CD8-positive, alpha-beta T cell (primary cell): ENCODE measurements at places on chromosomes 3 and 15. TPM values are rescaled to one million over a fixed set of nuclear protein-coding genes. Genes with fewer than 3 reads are reported as not detected.

- no peak for DNase-seq
These were observed 106.3 kb upstream of the DLG1 start for GRCh38 chr3:197404754-197405153.

DNA sequence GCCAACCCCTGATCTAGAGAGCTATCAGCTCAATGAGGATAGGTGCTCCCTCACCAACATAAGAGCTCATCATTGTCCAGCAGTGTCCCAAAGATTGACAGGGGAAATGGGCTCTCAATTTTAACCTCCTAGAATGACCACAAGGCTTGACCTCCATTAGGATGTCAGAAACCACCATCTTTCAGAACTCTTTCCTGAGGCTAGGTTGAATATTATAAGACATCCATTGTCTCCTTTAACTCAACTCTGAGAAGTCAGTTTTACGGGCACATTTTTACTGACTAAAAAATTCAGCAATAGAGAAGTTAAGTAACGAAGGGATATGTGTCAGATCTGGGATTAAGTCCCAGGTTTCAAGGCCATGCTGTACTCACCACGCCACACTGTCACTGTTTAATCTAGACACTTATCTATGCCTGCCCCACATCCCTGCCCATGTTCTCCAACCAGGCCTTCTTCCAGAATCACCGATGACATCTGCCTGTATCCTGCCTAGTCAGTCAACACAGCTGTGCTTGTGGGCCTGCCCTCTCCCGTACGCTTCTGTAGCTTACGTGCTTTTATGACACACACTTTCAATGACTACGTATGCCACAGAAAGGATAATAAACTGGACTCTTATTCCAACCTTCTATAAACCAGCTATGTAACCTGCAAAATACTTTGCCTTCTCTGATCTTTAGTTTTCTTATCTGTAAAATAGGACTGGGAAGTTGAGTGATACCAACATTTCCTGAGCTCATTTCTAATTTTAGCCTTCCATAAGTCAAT lies 17.1 kb upstream of the MUC13 start:
- DNase-seq: no peak

- no peak for DNase-seq
These were observed 4.5 kb upstream of the CPEB1 start for GRCh38 chr15:82651708-82652107.

- no peak for DNase-seq
These were observed 55.9 kb upstream of the KLF13 start for GRCh38 chr15:31270767-31271166.

Gene TRIM69
- total RNA-seq: 9.7 TPM

- no peak for DNase-seq
These were observed 61.0 kb downstream of the OTOL1 start for GRCh38 chr3:161557445-161558150.

Gene SPG21
- total RNA-seq: 28.2 TPM

GRCh38 chr3:14486460-14486859 lies 53.7 kb downstream of the GRIP2 start:
- DNase-seq: no peak

Gene PYGO1
- total RNA-seq: not detected

Gene CPLX3
- 0.36 TPM for total RNA-seq

DNA sequence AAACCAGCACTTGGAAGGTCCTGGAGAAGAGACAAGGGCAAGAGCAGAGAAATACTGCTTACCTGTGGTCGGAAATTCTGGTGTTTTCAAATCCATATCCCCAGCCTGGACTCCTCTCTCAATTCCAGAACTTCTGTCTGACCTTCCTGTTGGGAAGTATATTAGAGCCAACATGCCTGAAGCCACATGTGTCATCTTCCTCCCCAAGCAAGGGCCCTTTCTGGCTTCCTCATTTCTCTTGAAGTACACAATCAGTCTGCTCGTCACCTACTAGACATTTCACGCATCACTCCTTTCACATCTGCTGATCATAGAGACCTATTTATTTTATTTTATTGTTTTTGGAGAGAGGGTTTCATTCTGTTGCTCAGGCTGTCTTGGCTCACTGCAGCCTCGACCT lies 8.4 kb downstream of the PARP14 start:
- no peak for DNase-seq

Gene HTR3E
- not detected for total RNA-seq

GRCh38 chr3:51792206-51792605 lies 13.2 kb upstream of the IQCF6 start:
- no peak for DNase-seq

DNA sequence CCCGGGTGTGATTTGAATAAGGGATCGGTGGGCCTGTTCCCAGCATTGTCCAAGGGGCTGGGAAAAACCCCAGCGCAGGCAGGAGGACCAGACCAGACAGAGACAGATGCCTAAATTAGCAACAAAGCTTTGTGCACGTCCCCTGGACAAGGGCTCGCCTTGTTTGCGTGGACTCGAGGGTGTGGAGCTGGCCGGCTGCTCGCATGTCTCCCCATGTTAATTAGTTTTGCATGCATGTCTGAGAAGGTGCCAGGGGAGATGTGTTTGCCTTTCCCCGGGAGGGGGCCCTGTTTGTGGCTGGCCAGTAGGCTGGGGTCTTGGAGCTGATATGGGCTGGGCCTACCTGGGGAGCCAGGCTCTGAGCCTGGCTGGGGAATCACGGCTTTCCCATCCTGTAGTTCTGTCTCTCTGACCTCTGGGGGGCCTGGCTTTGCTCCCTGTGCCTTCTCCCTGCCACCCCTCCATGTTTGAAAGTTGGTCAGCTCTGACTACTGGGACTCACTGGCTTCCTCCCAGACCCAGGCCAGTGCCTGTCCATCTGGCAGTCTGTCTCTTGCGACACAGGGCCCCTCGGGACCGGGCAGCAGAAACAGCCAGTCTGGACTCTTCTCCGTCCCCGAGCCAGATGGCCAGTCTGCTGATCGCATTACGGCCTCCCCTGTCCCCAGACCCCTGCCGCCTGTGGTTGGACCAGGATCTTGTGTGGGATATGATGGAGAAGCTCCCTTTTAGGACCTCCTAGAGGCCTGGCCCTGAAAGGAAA lies 55.4 kb upstream of the POLG start:
- no peak for DNase-seq

DNA sequence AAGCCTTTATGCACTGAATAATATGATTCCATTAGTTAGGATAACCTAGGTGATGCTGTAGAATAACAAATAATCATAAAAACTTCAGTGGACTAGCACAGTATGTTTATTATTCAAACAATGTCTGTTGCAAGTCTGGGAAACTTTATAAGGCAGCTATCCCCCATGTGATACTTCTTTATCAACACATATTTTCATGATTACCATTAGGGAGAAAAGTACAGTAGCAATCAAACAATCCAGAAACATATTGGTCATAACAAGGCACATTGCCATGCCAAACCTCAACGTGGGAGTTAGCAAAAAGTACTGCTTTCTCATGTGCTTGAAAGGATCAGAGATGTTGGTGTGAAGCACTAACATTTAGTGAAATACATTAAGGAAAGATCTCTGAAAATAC lies 35.5 kb downstream of the EOMES start:
- DNase-seq: no peak

DNA sequence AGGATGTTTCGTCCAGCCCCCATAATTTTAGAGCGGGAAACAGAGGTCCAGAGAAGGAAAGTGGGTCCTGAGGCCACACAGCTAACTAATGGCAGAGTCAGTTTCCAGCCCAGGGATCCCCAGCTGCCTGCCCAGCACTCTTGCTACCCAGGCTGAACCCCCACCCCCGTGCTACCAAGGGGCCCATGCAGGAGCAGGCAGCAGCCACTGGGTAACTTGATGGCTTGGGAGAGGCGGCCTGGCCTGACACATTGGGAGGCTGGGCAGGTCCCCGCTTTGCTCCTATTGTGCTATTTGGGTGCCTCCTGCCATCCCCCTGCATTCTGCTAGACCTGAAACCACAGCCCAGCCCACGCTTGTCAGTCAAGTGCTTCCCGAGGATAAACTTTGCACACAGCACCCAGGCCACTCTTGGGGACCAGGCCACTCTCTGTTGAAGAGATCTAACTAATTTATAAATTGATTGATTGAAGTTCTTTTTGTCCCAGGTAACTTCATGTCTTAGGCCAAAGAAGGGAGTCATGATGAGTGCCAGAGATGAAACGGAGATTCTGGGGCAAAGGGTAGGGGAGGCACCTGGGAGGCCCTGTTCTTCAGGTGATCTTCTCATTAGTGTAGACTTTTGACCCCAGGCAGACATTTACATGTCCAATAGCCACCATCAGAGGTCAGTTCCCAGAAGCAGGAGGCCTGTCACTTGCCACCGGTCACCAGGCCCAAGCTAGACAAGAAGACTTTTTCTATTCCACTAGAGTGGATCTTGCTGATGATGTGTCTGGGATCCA lies 7.0 kb downstream of the PAK6 start:
- DNase-seq: no peak

GRCh38 chr15:66154581-66154980 lies 99.0 kb downstream of the MEGF11 start:
- no peak for DNase-seq

DNA sequence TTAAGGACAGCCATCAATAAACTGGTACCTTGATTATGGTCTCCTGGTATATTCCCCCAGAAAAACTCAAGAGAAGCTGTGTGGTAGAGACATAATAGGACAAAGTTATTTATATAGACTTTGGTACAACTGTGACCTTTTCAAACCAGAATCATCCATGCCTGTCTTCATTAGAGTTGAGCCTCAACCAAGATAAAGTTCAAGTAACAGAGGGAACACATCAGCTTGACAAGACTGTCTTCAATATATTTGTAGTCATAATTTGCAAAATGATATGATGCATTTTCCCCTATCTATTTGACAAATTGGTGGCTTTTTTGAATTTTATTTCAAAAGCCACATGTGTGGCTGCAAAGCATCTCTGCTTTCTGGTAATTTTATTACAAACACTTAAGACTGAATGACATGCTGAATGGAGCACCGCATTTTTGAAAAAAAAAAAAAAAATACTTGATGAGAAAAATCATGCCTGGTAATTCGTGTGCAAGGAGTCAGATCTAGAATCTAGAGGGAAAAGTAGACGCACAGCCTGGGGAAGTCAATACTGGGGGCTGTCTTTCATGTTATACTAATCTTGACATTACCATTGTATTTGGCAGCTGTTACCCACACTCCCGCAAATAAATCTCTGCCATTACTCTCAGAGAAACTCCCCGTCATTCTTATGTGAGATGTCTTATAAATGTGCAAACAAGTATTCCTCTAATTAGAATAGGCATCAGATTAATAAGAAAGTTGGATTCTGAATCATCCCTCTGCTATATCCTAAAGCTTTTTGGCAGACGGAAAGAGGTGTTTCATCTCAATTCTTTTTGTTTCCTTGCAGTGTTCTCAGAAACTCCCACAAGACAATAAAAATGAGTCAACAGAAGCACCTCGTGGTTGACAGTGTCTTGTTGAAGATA lies 554.8 kb upstream of the CBLB start:
- no peak for DNase-seq

- DNase-seq: peak; percentile 50
These were observed 36.6 kb upstream of the EPHB3 start for GRCh38 chr3:184524981-184525336.

Gene RTP4
- 1.5 TPM for total RNA-seq

Gene GOLGA6B
- total RNA-seq: not detected

DNA sequence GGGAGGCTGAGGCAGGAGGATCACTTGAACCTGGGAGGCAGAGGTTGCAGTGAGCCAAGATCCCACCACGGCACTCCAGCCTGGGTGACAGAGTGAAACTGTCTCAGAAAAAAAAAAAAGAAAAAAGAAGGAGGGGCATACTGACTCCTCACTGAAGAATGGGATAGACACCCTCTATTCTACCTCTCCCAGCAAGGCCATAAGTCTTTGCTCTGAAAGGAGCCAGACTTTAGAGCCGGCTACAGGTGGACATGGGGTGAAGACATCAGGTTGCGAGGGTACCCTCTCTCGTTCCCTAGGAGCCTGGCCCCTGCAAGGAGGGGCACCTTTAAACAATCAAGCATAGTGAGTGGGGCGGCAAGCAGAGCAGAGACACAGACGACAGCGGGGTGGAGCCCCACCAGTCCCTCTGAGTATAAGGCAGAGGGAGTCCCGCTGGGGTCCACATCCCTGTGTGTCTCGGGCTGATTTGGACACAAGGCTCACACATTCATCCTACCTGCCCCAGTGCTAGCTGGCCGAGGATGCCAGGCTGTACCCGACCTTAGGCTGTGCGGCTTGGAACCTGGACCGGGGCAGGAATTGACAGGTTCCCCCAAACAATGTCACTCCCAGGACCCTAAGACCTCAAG lies 1.1 kb downstream of the GRAMD2A start:
- DNase-seq: no peak

Gene GRAMD1C
- 1.00 TPM for total RNA-seq

- no peak for DNase-seq
These were observed 67.5 kb downstream of the SLC49A4 start for GRCh38 chr3:122862381-122862780.

- no peak for DNase-seq
These were observed 11.3 kb downstream of the ADAM10 start for GRCh38 chr15:58738046-58738707.

Gene CCDC50
- total RNA-seq: 7.1 TPM

DNA sequence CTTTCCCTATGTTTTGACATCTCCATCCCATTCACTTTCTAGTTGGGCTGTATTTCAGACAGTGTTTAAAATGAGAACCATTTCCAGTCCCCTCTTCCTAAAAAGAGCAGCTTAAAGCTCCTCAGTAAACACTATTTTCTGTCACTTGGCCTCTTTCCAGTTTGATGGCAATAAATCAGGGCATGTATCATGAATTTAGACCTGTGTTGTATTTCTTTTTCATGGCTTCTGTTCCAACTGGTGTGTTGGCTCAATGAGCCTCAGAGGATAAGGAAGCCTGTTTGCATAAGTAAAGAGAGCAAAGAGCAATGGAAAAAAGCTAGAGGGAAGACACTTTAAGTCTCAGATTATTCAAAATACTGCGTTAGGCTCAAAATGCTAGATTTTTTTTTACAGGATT lies 7.2 kb downstream of the CCDC80 start:
- DNase-seq: no peak

- DNase-seq: peak; percentile 28
These were observed 91.3 kb downstream of the SHQ1 start for GRCh38 chr3:72756900-72757299.

Gene FSIP1
- 0.64 TPM for total RNA-seq

DNA sequence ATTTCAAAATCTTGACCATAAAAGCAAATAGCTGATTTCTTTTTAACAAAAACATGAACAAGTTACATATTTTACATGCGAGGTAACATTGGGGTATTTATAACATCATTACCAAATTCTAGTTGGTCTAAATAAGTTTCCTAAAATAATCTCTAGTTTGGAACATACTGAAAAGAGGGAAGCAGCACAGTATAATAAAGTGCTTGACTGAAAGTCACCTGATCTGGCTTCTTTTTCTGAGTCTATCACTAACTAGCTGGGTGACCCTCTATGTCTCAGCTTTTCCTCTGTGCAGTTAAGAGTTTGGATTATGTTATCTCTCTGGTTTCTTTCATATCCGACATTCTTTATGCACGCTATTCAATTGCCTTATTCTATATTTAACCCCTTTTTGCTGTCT lies 19.8 kb upstream of the CNTN4 start:
- no peak for DNase-seq

Gene KIF7
- 0.54 TPM for total RNA-seq

Gene MLF1
- 4.1 TPM for total RNA-seq

- DNase-seq: no peak
These were observed 23.1 kb downstream of the IGSF11 start for GRCh38 chr3:119011528-119011927.

GRCh38 chr3:156449710-156450574 lies 105.0 kb downstream of the SSR3 start:
- DNase-seq: no peak

Gene TTLL13
- 1.1 TPM for total RNA-seq

- DNase-seq: peak; percentile 55
These were observed 1.1 kb upstream of the FGF7 start for GRCh38 chr15:49421991-49422390.
